ENCODE measurements at places on chromosomes 2 and 18.

DNA sequence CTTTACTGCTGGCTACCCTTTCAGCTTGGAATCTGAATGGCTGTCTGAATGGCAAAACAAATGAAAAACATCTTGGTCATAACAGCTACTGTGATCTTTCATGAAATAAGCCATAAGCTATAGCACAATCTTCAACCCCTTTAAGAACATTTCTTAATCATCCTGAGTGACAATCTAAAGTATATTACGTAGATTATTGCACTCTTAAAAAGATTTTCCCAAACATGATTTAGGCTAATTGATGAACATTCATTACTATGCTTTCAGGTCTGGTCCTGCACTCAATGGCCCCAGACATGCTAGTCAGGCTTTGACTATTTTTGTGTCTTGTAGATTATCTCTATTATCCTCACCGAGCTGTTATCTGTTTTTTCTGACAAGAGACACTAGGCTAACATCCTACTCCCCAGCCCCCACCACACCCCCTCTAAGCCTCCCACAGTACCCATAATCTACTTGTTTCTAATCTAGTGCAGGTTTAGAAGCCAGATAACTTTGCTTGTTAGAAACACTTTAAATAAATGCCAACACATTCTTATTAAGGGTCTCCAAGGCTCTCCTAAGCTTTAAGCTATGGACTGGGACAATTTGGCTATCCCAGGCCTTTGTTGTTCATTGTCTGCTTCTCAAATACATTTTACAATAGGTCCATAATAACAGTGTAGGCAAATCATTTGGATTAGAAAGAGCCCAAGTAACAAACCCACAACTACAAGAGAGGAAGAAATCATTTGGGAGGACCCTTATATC, 4.2 kb downstream of the SMAD2 start:
- DNase-seq: no peak

DNA sequence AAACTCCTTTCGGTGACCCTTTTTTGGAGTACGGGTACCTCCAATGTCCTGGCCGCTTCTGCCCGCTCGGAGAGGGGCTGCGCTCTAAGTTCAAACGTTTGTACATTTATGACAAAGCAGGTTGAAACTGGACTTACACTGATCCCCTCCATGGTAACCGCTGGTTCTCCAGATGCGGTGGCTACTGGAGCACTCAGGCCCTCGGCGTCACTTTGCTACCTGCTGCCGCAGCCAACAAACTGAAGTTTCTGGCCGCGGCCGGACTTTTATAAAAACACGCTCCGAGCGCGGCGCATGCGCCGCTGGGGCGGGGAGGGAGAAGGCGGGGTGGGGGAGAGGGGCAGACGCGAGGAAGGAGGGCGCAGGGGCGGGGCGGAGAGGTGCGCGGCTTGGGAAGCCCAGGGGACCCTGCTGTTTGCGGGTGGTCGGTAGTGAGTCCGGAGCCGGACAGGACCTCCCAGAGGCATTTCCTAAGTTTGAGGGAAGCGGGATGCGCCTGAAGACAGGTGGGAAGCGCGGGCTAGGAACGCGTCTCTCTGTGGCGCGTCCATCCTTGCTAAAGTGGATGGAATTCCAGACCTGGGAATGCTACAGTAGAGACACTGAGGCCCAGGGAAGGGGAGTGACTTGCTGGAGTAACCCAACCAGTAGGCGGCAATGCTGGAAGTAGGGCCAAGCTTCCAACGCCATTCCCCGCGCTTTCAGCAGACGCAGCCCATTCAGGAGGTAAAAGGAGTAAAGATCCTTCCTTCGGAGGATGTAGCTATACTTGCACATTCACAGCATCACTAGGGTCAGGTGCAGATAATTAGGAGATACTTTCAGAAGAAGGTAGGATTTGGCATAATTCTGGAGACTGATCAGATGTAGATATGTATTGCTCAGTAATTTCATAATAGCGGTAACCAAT, at the start of gene CXCR4:
CXCR4 (minus strand) TSS at position 241 of the 910 bp plus-strand sequence; CDS start at position 152, 89 bp downstream.
- DNase-seq: peak; percentile 75

GRCh38 chr2:109009920-109010610, 21.0 kb upstream of the EDAR start:
- DNase-seq: no peak

GRCh38 chr2:3864943-3865865, 161.8 kb downstream of the DCDC2C start:
- no peak for DNase-seq

DNA sequence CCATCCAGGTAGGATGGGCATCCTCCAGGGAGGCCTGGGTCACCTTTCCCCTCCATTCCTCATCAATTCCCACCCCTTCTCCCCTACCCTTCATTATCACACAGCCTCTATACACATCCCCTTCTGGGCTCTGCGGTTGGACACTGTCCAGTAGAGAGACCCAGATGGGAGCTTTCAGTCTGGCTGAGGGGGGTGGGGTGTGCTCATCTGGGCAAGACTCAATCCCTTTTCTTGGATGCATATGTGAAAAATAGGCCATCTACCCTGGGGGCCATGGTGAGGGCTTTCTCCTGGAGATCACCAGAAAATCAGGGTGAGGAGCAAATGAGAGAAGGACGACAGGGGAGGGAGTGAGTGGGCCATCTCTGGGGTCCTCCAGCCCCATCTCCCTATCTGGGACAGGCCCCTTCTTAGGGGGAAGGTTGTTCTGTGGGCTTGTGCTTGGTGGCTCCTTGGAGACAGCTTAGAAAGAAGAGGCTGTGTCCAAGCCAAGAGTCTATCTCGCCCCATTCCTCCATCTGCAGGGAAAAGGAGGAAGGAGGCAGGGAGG, 160.1 kb downstream of the DYSF start:
- DNase-seq: no peak

GRCh38 chr2:209512971-209513370, 89.1 kb downstream of the MAP2 start:
- no peak for DNase-seq

- DNase-seq: no peak
Measured at GRCh38 chr2:124027182-124027581, 2.1 kb downstream of the CNTNAP5 start.

All from GM12892 (cell line).